Lower lobe of right lung (tissue), 2 donors: ENCODE measurements at places on chromosomes 1 and 21. TPM values are rescaled to one million over a fixed set of nuclear protein-coding genes. Genes with fewer than 3 reads are reported as not detected.
A peak's percentile ranks its signal among the peaks of the same experiment; 100 is the strongest.

GRCh38 chr1:211639475-211640300 lies 35.7 kb downstream of the NEK2 start:
- H3K36me3 ChIP-seq: no peaks in the 10 kb centered on the region
- no peak overlapping the region for H3K4me3 ChIP-seq
- H3K27ac ChIP-seq: no peak overlapping the region
- H3K4me1 ChIP-seq: peaks cover 9% of the 10 kb centered on the region
- no peaks in the 10 kb centered on the region for H3K27me3 ChIP-seq

DNA sequence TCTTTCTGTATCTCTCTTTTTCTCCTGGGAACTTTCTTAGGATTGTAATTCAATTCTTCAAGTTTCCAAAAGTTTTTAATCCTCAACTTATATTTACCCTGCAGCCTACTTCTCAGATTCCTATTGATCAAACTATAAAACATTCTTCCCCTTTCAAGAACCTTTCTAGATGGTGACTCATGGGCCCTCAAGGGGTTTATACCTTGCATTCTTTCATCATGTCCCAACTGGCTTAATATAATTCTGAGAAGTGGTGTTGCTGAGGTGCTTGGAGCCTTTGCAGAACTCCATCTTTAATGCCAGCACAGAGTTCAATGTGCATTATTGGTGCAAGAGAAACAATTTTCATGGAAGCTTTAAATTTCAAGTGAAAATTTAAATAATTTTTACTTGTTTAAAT lies 273.4 kb downstream of the VAV3 start:
- H3K4me1 ChIP-seq: no peaks in the 10 kb centered on the region
- no peaks in the 10 kb centered on the region for H3K27me3 ChIP-seq
- no peaks in the 10 kb centered on the region for H3K36me3 ChIP-seq
- H3K27ac ChIP-seq: no peak overlapping the region
- DNase-seq: no peak

GRCh38 chr1:15341634-15342407 lies 67.9 kb upstream of the EFHD2 start:
- H3K27me3 ChIP-seq: no peaks in the 10 kb centered on the region
- no peak for DNase-seq
- no peak overlapping the region for H3K27ac ChIP-seq
- H3K4me3 ChIP-seq: no peak overlapping the region
- H3K4me1 ChIP-seq: peaks cover 32% of the 10 kb centered on the region

- H3K4me1 ChIP-seq: peaks cover 35% of the 10 kb centered on the region
- H3K36me3 ChIP-seq: peaks cover 6% of the 10 kb centered on the region
- DNase-seq: no peak
These were observed 1.8 kb downstream of the TRIM46 start for GRCh38 chr1:155175281-155175926.

DNA sequence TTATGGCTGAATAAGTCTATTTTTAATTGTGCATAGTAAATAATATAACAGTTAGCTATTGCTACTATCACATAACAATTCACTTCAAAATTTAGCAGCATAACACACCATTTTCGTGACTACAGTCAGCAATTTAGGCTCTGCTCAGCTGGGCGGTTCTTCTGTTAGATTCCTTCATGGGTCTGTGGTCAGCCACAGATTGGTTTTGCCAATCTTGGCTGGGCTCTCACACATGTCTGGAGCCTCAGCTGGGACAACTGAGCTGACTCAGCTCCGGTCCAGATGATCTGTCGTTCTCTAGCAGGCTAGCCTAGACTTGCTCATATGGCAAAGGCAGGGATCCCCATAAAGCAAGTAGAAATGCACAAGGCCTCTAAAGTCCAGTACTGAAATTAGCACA lies 15.1 kb upstream of the CDC42BPA start:
- no peaks in the 10 kb centered on the region for H3K27me3 ChIP-seq
- no peak for DNase-seq
- no peaks in the 10 kb centered on the region for H3K36me3 ChIP-seq
- no peaks in the 10 kb centered on the region for H3K4me1 ChIP-seq

GRCh38 chr1:163657719-163658118 lies 336.0 kb downstream of the NUF2 start:
- no peaks in the 10 kb centered on the region for H3K27me3 ChIP-seq
- no peak for DNase-seq
- no peaks in the 10 kb centered on the region for H3K36me3 ChIP-seq
- H3K27ac ChIP-seq: no peak overlapping the region
- no peak overlapping the region for H3K4me3 ChIP-seq

- no peaks in the 10 kb centered on the region for H3K36me3 ChIP-seq
- no peak overlapping the region for H3K4me3 ChIP-seq
- H3K27me3 ChIP-seq: no peaks in the 10 kb centered on the region
- H3K4me1 ChIP-seq: peaks cover 4% of the 10 kb centered on the region
These were observed 6.7 kb upstream of the EVI5 start for GRCh38 chr1:92791487-92792066.

GRCh38 chr1:214660900-214661299 lies 57.9 kb downstream of the CENPF start:
- H3K36me3 ChIP-seq: no peaks in the 10 kb centered on the region
- DNase-seq: no peak
- H3K27ac ChIP-seq: no peak overlapping the region
- no peaks in the 10 kb centered on the region for H3K4me1 ChIP-seq
- H3K4me3 ChIP-seq: no peak overlapping the region

GRCh38 chr1:205500240-205501233 lies 3.9 kb upstream of the CDK18 start:
- H3K27me3 ChIP-seq: no peaks in the 10 kb centered on the region
- H3K4me1 ChIP-seq: peaks cover 19% of the 10 kb centered on the region
- no peak for DNase-seq
- no peak overlapping the region for H3K27ac ChIP-seq

PTPRC gene
- 214 TPM for total RNA-seq

PAPPA2 gene
- total RNA-seq: 0.50 TPM

RNF186 gene
- not detected for total RNA-seq

PIGP gene
- 28.7 TPM for total RNA-seq

ID3 gene
- 137 TPM for total RNA-seq

GRCh38 chr1:216553766-216554165 lies 130.5 kb upstream of the USH2A start:
- no peaks in the 10 kb centered on the region for H3K36me3 ChIP-seq
- no peaks in the 10 kb centered on the region for H3K27me3 ChIP-seq
- no peak overlapping the region for H3K27ac ChIP-seq
- no peak overlapping the region for H3K4me3 ChIP-seq

CFHR2 gene
- not detected for total RNA-seq

USP33 gene
- 68.4 TPM for total RNA-seq

RORC gene
- total RNA-seq: 21.7 TPM

DNA sequence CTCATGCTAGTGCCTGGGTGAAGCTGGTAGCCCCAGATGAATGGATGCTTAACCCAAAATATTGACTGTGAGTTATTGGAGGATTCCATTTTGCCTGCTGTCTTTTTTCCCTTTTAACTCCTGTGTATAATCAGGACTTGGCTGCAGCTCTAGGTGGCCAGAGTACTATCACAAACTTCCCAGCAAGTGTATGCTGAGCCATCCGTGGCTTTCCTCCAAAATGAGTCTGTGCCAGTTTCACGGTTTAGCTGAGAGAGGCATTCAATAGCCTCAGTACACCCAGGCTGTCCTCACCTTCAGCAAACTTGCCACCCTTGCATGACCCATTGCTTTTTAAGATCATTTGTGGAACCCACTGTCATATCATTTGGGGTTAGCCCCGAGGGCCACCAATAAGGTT lies 5.3 kb upstream of the DPT start:
- H3K36me3 ChIP-seq: no peaks in the 10 kb centered on the region
- H3K4me1 ChIP-seq: no peaks in the 10 kb centered on the region
- DNase-seq: no peak
- no peak overlapping the region for H3K27ac ChIP-seq
- H3K27me3 ChIP-seq: no peaks in the 10 kb centered on the region

DNA sequence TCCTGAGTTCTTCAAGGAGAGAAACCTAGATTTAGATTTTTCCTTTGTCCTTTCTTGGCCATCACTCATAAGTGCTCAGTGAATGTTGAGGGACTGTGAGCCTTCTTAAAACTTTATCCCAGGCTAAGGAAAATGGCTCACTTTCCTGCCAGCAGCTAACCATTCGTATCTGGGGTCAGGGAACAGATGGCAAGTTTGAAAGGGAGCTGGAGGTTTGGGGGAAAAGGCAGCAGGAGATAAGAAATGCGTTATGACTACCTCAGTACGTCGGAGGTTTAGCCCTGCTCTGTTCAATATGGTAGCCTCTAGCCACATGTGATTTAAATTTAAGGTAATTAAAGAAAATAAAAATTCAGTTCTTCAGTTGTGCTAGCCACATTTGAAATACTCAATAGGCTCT lies 13.3 kb downstream of the RRP15 start:
- no peaks in the 10 kb centered on the region for H3K27me3 ChIP-seq
- H3K36me3 ChIP-seq: peaks cover 12% of the 10 kb centered on the region
- H3K4me3 ChIP-seq: no peak overlapping the region

DNA sequence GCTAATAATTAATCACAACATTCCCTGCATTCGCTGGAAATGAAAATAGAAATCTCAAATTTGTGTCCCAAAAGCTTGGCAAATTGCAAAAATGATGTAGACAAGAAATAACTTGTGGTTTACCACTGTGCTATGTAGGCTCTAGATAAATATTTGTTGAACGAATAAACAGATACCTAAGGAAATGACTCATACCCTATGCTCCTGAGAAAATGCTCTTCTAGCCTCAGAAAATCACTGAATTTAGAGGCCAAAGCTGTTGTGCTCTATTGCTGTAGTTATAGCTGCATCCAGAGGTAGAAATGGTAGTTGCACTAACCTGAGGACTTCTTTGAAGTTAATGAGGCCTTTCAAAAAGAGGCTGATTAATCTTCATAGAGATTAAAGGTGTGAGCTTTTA lies 142.0 kb upstream of the ZNHIT6 start:
- no peaks in the 10 kb centered on the region for H3K36me3 ChIP-seq
- H3K27ac ChIP-seq: no peak overlapping the region
- no peak for DNase-seq
- no peaks in the 10 kb centered on the region for H3K4me1 ChIP-seq

- no peaks in the 10 kb centered on the region for H3K36me3 ChIP-seq
- no peak for DNase-seq
- peaks cover 21% of the 10 kb centered on the region for H3K4me1 ChIP-seq
- no peak overlapping the region for H3K27ac ChIP-seq
- no peaks in the 10 kb centered on the region for H3K27me3 ChIP-seq
These were observed 6.0 kb upstream of the SHISA4 start for GRCh38 chr1:201882665-201883132.

DNA sequence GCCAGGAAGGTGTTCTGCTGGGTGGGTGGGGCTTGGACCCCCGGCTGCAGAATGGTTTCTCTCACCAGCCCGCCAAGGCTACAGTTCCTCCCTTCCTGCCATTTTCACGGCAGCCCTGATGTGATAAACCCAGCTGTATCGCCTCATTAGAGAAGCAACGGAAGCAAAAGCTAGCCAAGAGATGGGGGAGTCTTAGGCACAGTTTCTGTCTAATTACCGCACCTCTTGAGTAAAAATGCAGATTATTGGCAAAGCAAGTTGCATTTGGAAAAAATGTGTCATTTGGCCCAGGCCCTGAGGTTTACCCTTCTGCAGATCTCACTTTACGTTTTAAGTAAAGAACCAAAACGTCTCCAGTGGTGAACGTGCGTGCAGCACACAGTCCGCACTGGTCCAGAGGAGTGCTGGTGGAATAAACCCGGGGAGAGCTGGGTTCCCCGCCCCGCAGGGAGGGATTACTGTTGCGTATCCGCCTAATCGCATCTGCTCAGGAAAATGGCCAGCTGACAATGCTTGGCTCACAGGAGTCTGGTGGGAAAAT lies 109.9 kb downstream of the GALNT2 start:
- H3K4me3 ChIP-seq: peak overlapping the region; percentile 27
- peaks cover 8% of the 10 kb centered on the region for H3K36me3 ChIP-seq
- DNase-seq: no peak
- H3K27ac ChIP-seq: no peak overlapping the region
- H3K4me1 ChIP-seq: peaks cover 5% of the 10 kb centered on the region

HSPB7 gene
- 4.9 TPM for total RNA-seq

GRCh38 chr1:232891656-232892317 lies 58.6 kb upstream of the NTPCR start:
- no peaks in the 10 kb centered on the region for H3K4me1 ChIP-seq
- H3K36me3 ChIP-seq: no peaks in the 10 kb centered on the region
- no peak overlapping the region for H3K4me3 ChIP-seq

- H3K27ac ChIP-seq: peak overlapping the region; percentile 74
- no peaks in the 10 kb centered on the region for H3K36me3 ChIP-seq
- DNase-seq: peak; percentile 60
These were observed 135.7 kb upstream of the SLC45A1 start for GRCh38 chr1:8182034-8182761.

LCA5L gene
- 3.0 TPM for total RNA-seq

GPR153 gene
- 16.6 TPM for total RNA-seq

SPATA21 gene
- total RNA-seq: not detected
